Fibroblast of lung (primary cell): ENCODE measurements at places on chromosomes 6 and 20.
A peak's percentile ranks its signal among the peaks of the same experiment; 100 is the strongest.

- H3K27me3 ChIP-seq: no peaks in the 10 kb centered on the region
- no peaks in the 10 kb centered on the region for H3K4me1 ChIP-seq
- H3K4me3 ChIP-seq: no peak overlapping the region
- no peak for DNase-seq
- no peaks in the 10 kb centered on the region for H3K36me3 ChIP-seq
Observed at GRCh38 chr20:63238514-63239125, 2.9 kb downstream of the BIRC7 start.

GRCh38 chr20:38961530-38962043, 557 bp upstream of the DHX35 start:
- peak overlapping the region; percentile 97 for H3K4me3 ChIP-seq
- H3K27me3 ChIP-seq: no peaks in the 10 kb centered on the region
- no peak for DNase-seq
- H3K36me3 ChIP-seq: no peaks in the 10 kb centered on the region
- peak overlapping the region; percentile 93 for H3K27ac ChIP-seq

DNA sequence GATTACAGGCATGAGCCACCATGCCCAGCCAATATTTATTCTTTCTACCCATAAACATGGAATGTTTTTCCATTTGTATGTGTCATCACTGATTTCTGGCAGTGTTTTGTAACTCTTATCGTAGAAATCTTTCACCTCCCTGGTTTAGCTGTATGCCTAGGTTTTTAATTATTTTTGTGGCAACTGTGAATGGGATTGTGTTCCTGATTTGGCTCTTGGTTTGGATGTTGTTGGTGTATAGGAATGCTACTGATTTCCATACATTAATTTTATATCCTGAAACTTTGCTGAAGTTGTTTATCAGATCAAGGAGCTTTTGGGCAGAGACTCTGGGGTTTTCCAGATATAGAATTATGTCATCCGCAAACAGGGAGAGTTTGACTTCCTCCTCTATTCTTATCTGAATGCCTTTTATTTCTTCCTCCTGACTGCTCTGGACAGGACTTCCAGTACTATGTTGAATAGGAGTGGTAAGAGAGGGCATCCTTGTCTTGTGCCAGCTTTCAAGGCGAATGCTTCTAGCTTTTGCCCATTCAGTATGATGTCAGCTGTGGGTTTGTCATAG, 198.6 kb downstream of the ZDHHC14 start:
- H3K4me3 ChIP-seq: no peak overlapping the region
- H3K4me1 ChIP-seq: no peaks in the 10 kb centered on the region
- no peak for DNase-seq
- H3K36me3 ChIP-seq: no peaks in the 10 kb centered on the region

- H3K4me3 ChIP-seq: no peak overlapping the region
- no peak for DNase-seq
- H3K4me1 ChIP-seq: no peaks in the 10 kb centered on the region
Observed at GRCh38 chr6:20830576-20830975, 296.3 kb downstream of the CDKAL1 start.

- no peak overlapping the region for H3K27ac ChIP-seq
- H3K36me3 ChIP-seq: no peaks in the 10 kb centered on the region
Observed at GRCh38 chr6:33988121-33989015, 157.5 kb downstream of the GRM4 start.

- no peak overlapping the region for H3K27ac ChIP-seq
- no peak for DNase-seq
- peaks cover 13% of the 10 kb centered on the region for H3K27me3 ChIP-seq
- H3K4me1 ChIP-seq: no peaks in the 10 kb centered on the region
- no peaks in the 10 kb centered on the region for H3K36me3 ChIP-seq
Observed at GRCh38 chr6:111068866-111069234, 18.5 kb upstream of the SLC16A10 start.

DNA sequence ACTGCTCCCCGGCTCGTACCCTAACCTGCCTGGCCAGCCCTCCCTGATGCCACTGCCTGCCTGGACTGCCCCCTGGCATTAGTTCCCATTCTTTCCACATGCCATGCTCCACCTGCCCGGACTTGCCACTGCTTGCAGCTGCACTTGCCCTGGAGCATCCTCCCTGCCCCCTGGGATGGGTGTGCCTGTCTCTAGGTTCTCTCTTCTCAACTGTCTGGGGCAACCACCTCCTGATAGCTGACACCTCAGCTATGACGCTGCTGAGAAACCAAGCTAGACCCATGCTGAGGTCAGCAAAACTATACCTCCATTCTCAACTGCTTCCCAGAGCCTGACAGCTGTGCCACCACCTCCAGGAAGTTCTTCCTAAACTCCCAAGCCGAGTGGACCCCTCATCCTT, 72.1 kb downstream of the PERP start:
- no peaks in the 10 kb centered on the region for H3K4me1 ChIP-seq
- peaks cover 4% of the 10 kb centered on the region for H3K27me3 ChIP-seq
- H3K27ac ChIP-seq: no peak overlapping the region

DNA sequence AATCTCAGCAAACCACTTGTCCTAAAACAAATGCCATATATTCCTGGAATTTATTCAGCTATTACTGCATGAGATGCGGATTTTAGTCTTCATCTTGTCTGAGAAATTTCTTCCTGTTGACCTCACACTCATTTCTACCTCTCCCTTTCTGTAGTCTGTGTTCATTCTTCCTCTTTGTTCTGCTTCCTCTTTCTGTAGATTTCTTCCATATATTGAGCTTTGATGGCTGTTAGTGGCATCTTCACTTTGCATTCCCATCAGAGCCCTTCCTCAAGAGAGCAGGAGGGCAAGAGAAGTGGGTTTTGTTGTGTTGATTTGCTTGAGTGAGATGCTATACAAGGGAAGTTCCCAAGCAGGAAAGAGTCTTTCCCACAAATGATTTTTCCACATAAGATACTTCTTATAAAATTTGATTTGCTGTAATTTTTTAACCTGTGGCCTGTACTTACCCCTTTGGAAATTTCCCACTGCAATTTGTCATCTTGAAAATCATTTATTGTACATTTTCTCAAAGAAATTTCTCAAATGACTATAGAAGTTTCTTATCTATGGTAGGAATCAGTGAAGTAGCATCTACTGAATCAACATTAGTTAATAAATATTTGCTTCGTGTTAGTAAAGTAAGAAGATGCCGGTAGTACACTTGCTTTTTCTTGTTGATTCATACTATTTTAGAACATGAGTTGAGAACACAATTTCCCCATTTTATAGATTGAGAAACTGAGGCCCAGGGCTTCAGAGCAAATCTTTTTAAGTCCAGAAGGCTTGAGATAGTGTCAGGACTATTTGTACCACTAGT, 43.8 kb downstream of the MAP3K4 start:
- H3K36me3 ChIP-seq: no peaks in the 10 kb centered on the region
- DNase-seq: no peak
- no peaks in the 10 kb centered on the region for H3K27me3 ChIP-seq
- peaks cover 14% of the 10 kb centered on the region for H3K4me1 ChIP-seq

DNA sequence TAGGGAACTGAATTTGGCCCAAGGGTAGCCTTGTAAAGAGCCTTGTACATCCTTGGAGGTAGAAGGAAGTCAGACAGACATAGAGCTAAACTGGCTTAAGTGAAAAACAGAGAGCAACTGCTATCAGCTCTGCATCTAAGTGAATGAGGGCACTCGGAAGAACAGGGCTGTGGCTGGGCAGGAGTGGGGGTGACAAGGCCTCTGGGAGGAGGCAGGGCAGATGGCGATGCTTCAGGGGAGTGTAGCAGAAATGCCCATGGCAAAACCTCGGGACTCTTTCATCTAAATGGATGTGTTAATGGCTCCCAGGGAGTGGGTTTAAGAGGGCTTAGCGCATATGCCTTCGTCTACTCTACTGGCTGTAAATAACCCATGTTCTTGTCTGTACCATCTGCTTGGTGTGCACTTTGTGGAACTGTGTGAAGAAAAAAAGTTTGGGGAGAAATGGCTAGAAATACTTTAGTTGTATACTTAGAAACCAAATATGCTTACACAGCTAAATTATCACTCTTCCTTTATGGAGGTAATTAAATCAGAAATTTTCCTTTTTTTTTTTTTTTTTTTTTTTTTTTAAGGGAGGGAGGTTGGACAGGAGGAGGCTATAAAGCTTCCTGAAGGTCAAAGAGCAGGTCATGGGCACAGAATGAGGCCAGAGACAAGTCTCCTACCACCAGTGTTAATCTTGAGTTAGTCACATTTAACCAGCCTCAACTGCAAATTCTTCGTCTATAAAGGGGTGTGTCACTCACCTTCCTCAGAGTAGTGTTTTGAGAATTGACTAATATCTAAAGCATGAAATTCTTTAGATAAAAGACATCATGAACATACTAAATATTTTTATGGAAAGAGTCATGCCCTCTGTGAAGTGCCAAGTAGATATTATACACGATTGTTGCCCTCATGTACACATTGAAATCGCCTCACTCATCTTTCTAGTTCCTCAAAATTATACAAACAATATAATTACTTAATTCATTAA, 60.9 kb downstream of the FYN start:
- H3K4me1 ChIP-seq: no peaks in the 10 kb centered on the region
- no peak overlapping the region for H3K27ac ChIP-seq
- no peaks in the 10 kb centered on the region for H3K36me3 ChIP-seq

- H3K36me3 ChIP-seq: no peaks in the 10 kb centered on the region
- H3K4me3 ChIP-seq: no peak overlapping the region
- no peaks in the 10 kb centered on the region for H3K27me3 ChIP-seq
- H3K27ac ChIP-seq: no peak overlapping the region
- H3K4me1 ChIP-seq: no peaks in the 10 kb centered on the region
Observed at GRCh38 chr6:90739339-90739738, 152.5 kb upstream of the MAP3K7 start.

GRCh38 chr20:45153147-45153546, 21.6 kb upstream of the PI3 start:
- no peaks in the 10 kb centered on the region for H3K4me1 ChIP-seq
- DNase-seq: no peak
- no peaks in the 10 kb centered on the region for H3K36me3 ChIP-seq
